Stimulated activated CD8-positive, alpha-beta memory T cell treated with anti-CD3 and anti-CD28 coated beads, Interleukin-2, amount 100 ng/mL, for 1 hour (primary cell): ENCODE measurements at places on chromosomes 2 and 18.

DNA sequence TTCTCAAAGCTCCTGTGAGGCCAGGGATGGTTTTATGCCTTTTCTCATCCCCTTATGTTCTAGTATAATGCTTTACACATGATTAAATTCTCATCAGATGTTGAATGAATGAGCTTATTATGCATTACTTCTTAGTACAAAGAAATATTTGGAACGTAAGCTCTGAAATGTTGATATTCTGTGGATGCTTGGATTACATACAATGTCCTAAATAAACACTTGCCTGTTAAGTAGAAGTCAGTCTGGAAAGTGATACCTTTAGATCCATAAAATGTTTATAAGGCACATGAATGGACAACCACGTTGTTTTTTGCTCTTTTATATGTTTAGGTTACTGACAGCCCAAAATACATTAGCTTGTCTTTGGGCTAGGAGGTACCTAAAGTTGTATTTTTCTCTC is 248.6 kb downstream of the NEDD4L start:
- no peak for DNase-seq

DNA sequence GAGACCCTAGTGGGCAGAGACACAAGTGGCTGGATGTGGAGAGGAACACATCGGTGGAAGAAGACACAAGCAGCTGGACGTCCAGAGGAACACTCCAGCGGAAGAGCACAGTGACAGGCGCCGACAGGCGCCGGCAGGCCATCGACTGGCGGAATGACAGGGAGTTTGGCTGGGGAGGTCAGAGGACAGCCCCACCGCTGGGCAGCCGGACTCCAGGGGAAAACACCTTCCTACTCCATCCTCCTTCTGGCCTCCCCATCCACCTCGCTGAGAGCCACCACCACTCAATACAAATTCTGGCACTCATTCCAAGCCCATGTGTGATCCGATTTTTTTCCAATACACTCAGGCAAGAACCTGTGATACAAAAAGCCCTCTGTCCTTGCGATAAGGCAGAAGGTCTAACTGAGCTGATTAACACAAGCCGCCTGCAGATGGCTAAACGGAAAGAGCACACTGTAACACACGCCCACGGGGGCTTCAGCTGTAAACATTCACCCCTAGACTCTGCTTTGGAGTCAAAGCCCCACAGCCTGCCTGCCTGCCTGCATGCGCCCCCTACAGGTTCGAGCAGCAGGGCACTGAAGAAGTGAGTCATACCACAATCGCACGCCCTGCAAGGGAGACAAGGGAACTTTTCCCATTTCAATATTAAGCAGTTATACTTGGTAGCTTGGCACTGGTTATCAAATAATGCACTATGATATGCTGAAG is 50.2 kb upstream of the LRP1B start:
- DNase-seq = no peak

GRCh38 chr2:233323851-233324250 is 16.2 kb downstream of the SAG start:
- no peak for DNase-seq

DNA sequence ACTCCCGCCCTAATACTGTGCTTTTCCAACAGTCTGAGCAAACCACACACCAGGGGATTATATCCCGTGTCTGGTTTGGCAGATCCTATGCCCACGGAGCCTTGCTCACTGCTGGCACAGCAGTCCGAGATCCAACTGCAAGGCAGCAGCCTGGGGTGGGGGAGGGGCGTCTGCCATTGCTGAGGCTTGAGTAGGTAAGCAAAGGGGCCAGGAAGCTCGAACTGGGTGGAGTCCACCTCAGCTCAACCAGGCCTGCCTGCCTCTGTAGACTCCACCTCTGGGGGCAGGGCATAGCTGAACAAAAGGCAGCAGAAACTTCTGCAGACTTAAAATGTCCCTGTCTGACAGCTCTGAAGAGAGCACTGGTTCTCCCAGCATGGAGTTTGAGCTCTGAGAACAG is 44.2 kb downstream of the LNPK start:
- no peak for DNase-seq

GRCh38 chr18:6851480-6851879 is 122.0 kb downstream of the ARHGAP28 start:
- DNase-seq = no peak

- DNase-seq = no peak
Measured at GRCh38 chr18:34358923-34359322, 134.2 kb upstream of the NOL4 start.

- DNase-seq = no peak
Measured at GRCh38 chr2:216849987-216850386, 9.9 kb downstream of the TNP1 start.

DNA sequence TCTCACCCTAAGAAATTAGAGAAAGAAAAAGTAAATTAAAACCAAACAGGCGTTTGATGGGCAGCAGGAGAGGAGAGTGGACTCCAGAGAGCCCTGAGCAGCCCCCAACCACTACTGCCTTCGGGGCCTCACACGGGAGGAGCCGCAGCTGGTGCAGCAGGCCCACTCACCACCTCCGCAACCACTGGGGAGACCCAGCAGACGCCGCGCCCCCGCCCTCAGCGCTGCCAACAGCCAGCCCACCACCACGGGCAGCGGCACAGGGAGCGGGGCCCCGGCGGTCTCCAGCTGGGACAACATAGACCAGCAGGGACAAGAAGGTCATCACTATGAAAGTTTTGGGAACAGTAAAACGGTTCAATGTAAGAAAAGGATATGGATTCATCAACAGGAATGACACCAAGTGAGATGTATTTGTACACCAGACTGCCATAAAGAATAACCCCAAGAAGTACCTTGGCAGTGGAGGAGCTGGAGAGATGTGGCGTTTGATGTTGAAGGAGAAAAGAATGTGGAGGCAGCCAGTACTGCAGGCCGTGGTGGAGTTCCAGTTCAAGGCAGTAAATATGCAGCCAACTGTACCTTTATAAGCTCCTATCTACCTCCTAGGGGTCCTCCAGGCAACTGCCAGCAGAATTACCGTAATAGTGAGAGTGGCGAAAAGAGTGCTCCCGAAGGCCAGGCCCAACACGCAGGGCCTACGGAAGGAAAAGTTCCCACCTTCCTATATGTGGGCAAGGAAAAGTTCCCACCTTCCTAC is 76.5 kb downstream of the OLA1 start:
- DNase-seq = no peak

DNA sequence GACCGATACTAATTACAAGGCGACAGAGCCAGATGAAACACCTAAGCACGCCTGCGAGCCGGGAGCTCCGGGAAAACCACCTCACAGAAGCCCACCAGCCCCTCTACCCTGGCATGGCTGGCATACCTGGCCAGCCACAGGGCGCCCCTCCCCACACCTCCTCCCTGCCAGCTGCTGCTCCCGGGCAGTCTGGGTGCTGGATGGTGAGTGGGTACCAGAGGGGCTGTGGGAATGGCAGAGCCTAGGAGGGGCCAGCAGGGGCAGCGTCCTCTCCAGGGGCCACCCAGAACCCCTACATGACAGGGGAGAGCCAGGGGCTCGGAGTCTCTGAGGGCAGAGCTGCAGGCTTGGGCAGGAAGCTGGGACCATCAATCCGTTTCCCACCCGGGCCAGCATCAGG is 58.7 kb upstream of the GPC1 start:
- DNase-seq = no peak

DNA sequence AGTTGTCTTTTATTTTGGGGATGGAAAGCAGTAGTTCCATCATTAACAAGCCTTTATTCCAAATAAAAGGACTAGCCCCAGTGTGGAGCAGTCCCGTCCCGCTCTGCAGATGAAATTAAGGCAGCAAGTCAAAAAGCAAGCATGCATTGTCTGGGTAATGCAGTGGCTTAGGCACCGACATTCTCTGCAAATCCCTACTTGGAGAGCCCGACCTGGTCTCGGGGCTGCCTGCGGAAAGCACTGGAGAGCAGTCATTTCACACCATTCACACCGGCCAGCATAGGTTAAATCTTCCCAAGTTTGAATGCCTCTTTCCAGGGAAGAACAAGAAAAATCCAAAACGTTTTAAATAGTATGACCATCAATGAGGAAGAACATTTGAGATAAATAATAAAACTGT is 24.4 kb upstream of the RAB12 start:
- no peak for DNase-seq

DNA sequence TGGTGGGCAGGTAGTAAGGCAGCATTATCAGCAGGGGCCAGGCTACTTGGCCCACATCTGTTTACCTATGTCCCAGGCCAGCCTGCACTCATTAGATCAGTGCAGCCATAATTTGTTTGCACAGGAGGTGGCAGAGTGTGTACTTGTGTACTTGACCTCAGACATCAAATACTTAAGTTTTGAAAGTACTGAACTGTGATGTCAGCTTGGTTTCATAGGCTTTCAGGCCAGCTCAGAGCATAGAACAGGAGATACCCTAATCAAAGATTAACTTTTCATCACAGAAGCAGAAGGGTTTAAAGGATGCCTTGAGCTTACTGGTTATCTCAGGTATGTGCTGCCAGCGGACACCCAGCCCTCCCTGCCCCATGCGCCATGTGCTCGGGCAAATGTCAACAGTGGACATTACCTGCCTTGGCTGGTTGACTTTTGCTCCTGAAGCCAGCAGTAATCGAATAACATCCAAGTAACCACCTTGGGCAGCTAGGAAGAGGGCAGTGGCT is 33.2 kb downstream of the ANKRD29 start:
- no peak for DNase-seq

- no peak for DNase-seq
Measured at GRCh38 chr18:62788876-62789275, 73.5 kb downstream of the PHLPP1 start.

GRCh38 chr2:9360701-9361100 is 62.6 kb downstream of the ITGB1BP1 start:
- DNase-seq = no peak

DNA sequence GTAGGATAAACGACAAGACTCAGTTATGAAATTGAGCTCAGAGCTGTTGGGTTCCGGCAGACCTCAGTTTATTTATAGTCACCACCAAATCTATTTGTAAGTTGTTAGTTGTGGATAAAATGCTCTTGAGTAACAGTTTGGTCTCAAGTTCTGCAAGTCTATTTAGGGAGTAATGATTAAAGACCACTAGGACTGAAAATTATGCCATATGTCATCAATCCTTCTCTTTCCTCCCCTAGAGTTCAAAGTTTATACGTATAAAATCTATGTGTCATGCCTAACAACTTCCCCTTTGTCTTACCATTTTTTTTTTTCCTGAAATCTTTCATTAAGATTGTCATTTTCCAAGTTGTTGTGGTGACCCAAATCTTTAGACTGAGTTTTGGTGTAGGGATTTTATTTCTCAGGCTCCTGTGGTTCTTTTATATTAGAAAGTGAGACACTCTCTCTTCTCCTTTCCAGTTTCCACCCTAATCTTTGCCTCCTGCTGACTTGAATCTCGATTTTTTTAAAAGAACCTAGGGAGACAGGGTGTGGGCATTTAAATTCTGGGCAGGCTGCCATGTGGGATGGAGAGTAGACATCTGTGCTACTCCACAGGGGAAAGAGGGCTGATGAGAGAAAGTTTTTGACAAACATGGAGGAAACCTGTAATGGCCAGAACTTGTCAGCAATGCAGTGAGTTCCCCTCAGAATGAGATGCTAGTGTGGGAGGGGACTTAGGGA is 51.0 kb downstream of the LAMA3 start:
- no peak for DNase-seq

DNA sequence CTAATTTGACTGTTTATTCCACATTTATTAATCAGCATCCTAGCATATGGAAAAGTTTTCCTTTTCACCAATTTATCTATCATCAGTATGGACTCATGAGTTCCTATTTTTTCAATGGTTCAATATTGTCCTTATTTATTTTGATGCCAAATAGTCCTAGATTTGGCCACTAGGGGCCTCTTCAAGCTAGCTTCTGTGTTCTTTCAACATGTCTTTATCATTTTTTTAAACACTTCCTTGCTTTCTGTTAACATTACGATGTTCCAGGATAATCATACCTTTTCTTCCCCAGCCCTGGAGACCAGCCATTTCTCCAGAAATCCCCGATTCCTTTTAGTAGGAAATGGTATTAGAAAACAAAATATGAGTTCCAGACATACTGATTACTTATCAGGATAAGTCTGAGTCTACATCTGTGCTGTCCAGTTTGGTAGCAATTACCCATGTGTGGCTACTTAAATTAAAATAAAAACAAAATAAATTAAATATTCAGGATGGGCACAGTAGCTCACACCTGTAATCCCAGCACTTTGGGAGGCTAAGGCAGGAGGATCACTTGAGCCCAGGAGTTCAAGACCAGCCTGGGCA is 70.6 kb downstream of the RPE start:
- no peak for DNase-seq

GRCh38 chr18:52340406-52341102 is 557 bp downstream of the DCC start:
- DNase-seq = no peak

DNA sequence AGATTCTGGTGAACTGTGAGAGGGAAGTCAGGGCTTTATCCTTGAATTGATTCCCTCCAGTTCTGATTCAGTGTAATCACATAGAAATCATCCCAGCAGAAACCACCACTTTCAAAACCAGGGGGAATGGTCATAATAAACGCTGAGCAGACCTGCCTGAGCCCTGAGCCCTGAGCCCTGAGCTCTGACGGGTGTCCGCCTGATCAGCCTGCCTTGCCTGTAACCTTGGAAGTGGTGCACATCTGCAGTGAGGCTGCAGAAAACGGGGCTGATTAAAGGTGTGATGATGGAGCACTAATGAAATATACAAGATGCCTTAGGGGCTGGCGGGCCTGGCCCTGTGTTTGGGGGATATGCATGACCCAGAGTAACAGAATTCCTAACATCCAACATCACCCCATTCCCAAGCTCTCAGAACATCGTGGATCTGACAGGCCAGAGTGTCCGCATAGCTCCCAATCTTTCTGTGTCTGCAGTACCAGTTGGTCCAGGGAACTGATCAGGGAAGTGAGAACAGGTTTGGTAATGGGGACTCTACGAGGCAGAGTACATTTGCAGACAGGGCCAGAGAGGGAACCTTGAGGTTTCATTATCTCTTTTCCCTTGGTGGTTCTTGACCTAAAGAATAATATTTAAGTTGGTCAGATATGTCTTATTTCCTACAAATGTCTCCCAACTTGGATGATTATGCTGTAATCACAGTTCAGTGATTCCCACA is 37.8 kb downstream of the KCTD18 start:
- no peak for DNase-seq

GRCh38 chr2:28134857-28135256 is 244.3 kb downstream of the BABAM2 start:
- DNase-seq = no peak

GRCh38 chr2:9753276-9753600 is 90.0 kb upstream of the TAF1B start:
- DNase-seq = no peak

GRCh38 chr2:216873573-216873972 is 13.7 kb upstream of the TNP1 start:
- no peak for DNase-seq

GRCh38 chr2:54724560-54725342 is 1.3 kb downstream of the EML6 start:
- no peak for DNase-seq

- no peak for DNase-seq
Measured at GRCh38 chr2:219675221-219675620, 47.8 kb downstream of the SLC4A3 start.

- DNase-seq = no peak
Measured at GRCh38 chr2:17717666-17718065, 35.9 kb downstream of the SMC6 start.

GRCh38 chr2:220365023-220365422 is 737.6 kb downstream of the SLC4A3 start:
- DNase-seq = no peak

GRCh38 chr18:48217258-48218250 is 191.6 kb downstream of the ZBTB7C start:
- no peak for DNase-seq
